Breast epithelium (tissue), 4 donors: ENCODE measurements at places on chromosomes 2 and 18.

- no peak for DNase-seq
Measured at GRCh38 chr2:239781454-239781853, 243.7 kb downstream of the NDUFA10 start.

- no peak for DNase-seq
Measured at GRCh38 chr2:109517118-109517889, 96.5 kb downstream of the SEPTIN10 start.

DNA sequence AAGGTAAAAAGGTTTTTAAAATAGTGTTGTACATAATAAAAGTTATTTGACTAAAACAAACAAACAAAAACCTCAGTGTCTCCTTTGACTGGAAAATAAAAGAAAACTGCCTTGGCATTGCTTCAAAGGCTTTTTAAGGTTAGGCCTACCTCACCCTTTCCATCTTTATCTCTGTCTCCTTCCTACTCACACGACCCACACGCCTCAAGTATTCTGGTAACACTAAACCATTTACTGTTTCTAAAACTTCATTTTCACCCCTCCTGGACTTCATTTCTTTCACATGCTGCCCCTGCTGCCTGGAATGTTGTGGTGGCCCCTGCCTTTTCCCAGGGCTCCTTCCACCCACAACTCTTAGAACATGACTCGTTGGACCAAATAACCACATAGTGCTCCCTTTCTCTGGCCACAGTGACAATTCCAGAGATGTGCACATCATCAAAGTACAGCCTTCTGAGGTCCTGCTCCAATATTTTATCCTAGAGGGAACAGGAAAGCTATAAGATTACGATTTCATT is 54.0 kb downstream of the ERBB4 start:
- no peak for DNase-seq

- DNase-seq = no peak
Measured at GRCh38 chr2:178152033-178152432, 39.8 kb downstream of the RBM45 start.

DNA sequence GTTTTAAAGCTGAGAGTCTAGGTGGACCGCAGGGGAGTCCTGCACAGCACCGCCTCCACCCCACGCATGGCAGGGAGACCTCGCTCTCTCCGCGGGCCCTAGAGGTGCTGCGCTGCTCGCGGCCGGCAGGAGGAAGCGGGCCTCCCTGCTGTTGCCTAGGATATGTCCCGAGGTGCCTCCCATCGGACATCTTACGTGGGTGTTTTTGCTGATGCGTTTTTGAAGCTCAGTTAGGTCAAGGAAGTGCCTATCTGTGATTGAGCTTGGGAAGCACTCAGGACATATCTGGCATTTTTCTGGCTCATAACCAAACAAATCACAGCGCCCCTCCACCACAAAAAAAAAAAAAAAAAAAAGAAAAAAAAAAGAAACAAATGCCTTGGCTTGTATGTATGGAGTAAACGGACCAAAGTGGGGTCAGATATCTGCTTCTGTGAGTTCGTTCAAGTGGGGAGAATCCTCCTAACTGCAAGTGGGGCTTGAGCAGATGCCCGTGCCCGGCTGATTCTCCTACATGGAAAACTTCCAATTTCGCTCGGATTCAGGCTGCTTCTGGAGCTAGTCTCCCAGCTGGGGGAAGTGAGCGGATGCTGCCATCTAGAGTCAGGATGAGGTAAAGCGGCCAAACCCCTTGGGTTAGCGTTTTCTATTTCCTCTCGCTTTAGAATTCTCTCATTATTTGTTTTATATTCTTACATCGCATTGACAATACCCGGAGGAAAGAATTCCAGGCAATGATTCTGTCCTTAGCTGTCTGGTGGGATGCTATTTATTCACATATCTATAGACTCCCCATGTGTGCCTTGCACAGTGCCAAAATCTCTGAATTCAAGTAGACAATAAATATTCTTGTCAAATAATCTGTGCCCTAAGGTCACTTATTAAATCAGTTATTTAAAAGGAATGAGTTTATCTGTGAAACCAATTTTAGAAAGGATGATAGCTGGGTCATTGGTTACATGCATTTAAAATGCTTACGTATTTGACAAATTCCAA is 95.3 kb downstream of the CD8B2 start:
- peak; percentile 67 for DNase-seq

DNA sequence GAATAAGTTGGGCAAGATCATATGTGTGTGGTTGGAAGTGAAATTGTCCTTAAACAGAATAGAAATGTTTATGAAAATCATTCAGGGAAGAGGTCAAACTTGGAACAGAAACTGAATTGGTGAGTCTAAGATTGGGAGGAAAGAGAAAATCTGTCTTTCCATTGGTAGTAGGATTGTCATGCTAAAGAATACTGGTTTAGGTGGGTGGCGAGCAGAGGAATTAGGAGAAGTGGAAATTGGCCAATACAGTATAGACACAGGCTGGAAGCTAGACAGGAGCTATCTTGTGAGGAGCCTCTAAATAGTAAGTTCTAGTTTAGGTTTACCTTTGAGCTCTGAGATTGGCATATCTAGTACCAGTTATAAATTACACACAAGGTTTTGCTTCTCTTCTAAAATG is 80.9 kb upstream of the KYNU start:
- DNase-seq = no peak

- DNase-seq = no peak
Measured at GRCh38 chr2:74043345-74044329, 58.9 kb downstream of the TET3 start.

- DNase-seq = no peak
Measured at GRCh38 chr18:14015416-14015815, 100.1 kb upstream of the MC2R start.

DNA sequence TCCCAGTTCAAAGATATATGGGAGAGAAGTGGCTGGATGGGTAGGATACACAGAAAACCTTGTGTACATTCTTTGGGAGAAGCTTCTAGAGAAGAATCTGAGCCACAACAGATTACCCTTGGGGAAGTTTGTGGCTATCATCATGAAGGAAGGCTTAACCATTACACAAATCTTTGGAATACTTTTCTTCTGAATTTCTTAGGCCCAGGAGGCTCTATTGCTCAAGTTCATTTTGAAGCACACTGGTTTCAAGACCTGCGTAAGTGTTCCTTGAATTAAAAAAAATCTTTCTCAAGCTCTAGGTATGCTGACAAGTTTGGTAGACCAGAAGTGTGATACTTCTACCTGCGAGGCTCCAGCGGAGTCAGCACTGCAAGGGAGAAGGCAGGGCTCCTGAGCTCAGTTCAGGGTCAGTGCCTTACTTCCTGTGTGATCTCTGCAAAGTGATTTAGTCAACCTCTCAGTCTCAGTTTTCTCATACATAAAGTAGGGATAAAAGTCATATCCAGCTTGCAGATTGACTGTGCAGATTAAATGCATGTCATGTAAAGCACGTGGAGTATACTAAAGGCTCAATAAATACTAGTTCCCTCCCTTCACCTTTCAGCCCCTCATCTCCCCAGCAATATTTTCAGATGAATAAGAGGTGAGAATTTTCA is 438.6 kb downstream of the DLGAP1 start:
- DNase-seq = no peak

DNA sequence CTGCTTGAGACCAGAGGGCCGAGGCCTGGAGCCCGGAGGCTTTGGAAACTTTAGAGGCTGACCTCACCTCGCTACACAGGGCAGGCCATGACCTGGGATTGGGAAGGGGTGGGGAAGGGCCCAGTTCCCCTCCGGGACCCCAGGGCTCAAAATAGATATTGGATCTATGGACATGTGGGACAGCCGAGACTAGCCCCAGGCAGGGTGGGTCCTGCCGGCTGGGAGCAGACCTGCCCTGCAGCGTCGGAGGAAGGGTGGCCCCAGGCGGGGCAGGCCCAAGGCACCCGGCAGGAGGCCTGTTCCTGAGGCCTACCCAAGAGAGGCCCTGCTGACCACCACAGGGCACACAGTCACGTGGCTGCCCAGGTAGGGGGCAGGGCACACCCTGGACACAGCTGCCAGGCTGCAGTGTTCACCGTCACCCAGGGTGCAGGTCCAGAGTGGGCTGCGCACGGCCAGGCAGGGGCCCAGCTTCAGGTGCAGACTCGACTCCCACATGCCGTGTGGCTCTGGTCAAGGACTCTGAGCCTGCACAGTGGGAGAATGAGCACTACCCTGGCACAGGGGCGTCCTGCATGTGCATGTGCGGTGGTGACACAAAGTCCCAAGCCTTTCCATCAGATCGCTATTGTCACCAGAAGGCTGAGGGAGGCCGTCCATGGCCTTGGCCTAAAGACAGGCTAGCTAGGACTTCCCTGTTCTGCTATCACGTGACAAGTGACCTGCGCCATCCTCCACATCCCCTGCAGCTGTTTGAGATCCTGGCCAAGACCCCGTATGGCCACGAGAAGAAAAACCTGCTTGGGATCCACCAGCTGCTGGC is 13.2 kb downstream of the ANO7 start:
- DNase-seq = no peak

DNA sequence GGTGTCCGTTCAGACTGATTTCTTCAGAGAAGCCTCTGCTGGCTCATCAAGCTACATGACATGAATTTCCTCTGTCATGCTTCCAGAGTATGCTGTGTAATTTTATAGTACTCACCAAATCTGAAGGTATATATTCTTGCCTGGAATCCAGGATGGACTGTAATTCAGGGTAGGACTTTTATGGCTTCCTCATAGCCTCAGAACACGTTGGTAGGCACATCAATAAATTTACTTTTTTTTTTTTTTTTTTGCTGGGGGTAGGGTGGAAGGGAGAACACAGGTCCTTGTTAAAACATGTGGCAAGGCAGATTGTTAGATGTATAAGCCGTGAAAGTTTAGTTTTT is 34.4 kb downstream of the MTA3 start:
- no peak for DNase-seq

DNA sequence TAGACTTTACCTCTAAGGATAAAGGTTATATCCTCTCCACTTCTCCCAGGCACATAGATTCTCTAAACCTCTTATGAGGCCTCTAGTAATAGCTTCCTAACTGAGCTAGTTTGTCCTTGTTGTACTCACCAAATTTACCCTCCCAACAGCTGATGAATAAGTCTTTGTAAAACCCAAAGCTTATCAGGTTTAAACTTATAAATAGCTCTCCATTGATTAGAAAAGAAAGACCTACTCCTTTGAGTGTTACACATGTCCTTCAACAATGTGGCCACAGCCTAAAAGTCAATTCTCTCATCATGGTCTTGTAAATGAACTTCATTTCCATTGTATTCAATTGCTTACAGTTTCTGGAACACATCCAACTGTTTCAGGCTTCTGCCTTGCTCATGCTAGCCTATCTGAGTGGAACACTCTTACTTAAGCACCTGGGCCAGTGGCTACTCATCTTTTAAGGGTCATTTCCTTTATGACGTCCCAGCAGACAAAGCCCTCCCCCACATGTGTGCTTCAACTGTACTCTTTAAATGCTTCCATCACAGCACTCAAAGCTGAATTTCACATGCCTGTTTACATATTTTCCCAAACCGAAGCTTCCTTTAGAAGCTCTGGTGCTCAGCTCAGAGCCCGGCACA is 131.6 kb downstream of the CDH2 start:
- DNase-seq = no peak

DNA sequence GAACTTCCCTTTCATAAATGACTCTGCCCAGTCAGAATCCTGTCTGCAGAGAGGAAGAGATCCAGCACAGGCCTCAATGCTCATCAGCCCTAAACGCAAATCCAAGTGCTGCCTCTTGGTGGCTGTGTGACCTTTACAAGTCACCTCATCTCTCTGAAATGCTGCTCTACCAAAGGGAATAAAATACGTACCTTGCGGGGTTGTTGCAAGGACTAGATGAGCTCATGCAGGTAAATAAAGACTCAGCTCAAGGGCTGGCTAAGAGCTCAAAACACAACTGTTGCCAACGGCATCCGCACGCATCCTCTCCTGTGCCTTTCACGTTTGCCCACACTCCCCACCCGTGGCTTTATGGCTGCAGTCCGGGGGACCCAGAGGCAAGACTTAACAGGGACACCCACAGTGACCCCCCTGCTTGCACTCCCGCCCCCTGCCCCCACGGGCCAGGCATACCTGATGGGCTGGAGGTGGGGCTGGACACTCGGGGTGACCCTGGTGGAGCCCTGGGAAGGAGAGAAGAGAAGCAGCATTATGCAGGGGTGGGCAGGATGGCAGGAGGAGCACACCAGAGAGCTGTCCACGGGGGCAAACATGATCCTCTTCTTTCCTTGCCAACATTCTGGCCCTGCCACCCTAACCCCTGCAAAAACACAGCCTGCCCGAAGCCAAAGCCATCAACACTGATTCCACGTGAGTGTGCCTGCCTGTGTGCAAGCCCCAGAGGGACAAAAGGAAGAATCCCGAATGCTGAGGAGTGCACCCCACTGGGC is 102.6 kb downstream of the TNS1 start:
- peak; percentile 41 for DNase-seq

GRCh38 chr18:63253014-63253413 is 66.6 kb downstream of the BCL2 start:
- no peak for DNase-seq

DNA sequence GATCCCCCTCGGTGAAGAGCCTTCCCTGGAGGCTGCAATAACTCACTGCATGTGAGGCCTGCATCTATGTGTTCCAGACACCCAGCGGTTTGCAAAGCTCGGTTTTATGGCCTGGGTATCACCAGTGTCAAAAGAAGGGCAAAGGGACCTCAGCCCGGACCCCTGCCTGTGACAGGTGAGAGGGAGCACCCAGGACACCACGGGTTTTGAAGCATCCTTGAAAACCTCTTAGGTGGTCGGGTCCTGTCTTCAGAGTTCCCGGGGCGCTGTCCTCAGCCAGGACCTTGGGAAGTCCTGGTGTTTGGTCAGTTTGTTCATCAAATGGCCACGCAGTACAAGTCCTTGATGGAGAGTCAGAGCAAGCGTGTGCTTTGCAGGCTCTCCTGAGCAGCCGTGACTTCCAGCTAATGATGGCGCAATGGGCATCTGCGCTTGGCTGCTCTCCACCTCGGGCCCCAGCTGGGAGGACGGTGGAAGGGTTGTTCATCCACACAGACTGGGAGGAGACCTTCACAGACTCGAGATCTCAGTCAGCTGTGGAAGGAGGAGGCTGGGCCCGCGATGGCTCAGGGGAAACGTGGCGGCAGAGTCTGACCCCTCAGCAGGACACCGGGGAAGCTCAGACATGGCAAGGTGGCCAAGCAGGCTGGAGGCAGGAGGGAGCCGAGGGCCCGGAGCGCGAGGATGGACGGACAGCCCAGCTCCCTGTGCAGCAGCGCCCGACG is 113.1 kb upstream of the GPC1 start:
- no peak for DNase-seq

DNA sequence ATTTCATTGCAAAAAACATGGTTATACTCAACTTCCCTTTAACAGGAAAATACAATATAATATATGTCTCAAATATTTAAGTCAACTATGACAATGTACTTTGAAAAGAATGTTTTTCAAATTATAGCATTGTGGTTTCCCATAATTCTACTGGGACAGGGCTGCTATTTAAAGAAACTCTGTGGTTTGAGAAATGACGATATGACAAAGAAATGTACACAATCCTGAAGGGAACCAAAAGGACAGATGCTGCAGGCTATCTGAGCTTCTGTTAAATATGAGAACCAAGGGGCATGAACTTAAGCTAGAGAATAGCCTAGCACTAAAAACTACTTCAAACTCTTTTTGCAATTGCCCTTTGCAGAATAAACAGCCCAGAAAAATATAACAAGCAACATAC is 415.9 kb downstream of the GRB14 start:
- no peak for DNase-seq
